ENCODE measurements at places on chromosomes 12 and 14.

DNA sequence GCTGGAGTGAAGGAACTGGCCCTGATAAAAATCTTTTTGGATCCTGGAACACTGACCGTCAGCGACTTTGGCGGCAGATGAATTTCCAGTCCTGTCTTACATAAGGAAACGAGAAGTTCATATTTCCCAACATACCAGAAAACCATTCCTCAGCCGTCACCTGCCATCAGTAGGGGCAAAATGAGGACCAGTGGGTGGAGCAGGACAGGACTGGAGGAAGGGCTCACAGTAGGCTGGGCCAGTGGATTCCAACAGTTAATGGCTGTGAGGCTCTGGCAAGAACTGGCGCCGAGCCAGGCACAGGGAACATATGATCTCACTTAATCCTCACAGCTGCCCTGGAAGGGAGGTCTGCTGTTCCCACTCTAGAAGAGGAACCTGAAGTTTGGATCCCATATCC is 67.2 kb upstream of the FAM181A start:
- DNase-seq = no peak

GRCh38 chr14:26761532-26761931 is 163.7 kb upstream of the NOVA1 start:
- DNase-seq = no peak

GRCh38 chr14:32607399-32607798 is 278.3 kb downstream of the AKAP6 start:
- no peak for DNase-seq

DNA sequence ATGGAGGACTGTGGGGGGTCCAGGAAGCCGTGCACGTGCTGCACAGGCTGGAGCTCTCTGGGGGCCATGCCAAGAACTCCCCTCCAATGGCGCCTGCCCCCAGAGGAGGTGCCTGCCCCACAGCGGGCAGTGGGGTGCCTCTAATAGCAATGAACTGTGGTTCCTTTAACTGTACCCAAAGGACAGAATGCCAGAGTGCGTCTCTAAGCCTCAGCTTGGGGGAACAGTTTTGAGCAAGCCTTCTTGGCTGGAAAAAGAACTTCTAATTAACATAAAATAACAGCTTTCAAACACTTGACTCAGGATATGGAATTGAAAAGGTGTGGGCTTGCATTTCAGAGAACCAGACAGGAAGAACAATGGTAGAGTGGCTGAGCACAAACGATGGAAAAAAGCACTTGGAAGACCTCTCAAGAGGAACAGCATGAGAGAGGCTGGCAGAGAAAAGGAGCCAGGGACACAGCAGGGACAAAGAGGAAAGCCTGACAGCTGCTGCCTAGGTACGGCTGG is 195.6 kb downstream of the TTC7B start:
- DNase-seq = no peak

DNA sequence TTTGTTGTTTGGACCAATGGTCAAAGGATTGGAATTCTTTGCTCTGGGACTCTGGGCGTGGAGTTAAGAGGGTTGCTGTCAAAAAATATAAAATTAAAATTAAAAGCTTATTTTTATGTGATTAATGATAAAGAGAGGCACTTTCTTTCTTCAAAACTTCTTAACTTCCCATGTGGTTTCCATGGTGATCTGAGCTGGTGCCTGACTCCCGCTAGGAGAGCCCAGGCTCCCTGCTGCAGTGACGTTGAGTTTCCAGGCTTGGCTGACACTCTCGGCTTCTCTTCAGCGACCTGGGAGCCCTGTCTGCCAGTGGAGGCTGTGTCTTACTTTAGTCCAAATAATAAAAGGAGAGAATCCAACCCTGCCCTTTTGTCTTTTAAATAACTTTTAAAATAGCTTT is 84.4 kb downstream of the GALC start:
- no peak for DNase-seq

DNA sequence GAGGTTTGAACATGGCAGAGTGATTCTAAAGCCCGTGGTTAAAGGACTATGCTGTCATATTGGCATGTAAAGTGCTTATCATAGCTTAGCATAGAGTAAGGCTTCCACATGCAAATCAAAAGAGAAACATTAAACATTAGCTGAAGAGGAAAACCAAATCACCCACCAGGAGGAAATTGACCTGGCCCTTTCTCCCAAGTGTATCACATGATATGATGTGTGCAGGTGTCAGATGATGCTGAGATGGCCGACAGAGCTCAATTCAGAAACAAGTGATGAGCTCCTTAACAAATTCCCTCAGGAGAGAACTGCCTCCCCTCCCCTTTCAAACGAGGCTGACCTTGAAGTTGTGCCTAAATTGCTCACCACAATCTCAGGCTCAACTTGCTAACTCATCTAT is 217.1 kb upstream of the BTG1 start:
- no peak for DNase-seq

DNA sequence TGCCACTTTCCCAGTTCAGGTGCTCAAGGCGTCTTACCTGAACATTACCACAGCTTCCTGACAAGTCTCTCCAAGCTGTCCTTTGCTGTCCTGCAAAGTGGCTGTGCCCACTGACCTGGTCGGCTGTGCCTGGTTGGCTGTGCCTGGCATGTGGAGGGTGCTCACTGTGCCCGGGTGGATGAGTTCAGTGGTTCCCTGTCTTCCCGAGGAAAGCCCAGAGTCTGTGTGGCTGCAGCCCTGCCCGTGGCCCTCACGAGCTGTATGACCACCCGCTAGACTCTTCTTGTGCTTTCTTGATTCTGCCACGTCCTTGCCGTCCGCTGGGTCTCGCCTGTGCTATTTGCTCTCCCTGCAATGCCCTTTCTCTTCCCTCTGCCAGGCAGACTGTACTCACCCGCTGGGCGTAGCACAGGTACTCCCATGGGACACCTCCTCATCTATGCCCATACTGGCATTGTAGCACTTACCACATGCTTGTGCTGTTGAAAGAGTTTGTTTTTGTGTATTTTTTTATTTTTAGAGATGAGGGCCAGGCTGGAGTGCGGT is 95.9 kb downstream of the TSPAN9 start:
- no peak for DNase-seq

DNA sequence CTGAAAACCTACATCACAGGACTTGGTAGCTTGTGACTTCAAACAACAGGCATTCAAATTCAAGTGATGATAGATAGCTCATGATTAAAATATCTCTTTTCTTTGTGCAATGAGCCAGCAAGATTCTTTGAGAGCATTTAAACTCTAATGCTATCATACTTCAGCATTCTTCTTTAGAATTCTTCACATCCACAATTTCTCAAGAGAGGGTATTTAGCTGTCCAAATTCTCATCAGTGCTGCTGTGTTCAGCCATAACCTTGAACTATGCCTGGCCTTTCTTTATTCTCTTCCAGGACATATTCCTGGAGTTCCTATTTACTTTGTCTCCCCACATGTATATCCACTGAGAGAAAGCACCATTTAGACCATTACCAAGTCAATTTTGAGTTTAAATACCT is 321.1 kb downstream of the EGLN3 start:
- no peak for DNase-seq

DNA sequence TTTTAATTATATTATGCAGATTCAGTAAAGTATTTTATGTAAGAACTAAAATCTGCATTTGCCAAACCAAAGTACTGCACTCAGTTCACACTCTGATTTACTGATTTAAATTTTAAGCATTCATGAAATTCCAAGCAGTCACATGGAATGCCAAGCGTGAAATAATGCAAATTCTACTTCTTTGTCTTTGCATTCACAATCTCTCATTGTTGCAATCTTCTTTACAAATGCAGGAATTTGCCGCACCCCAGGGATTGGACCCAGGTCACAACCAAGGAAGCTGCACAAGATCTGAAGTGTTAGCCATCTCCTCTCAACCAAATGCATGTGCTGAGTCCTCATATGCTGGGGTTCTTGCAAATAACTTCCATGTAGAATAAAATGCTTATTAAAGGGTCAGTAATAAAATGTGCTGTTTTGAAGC is 71.9 kb downstream of the TUNAR start:
- DNase-seq = no peak

- no peak for DNase-seq
Measured at GRCh38 chr14:100703386-100704220, 23.1 kb upstream of the DLK1 start.

DNA sequence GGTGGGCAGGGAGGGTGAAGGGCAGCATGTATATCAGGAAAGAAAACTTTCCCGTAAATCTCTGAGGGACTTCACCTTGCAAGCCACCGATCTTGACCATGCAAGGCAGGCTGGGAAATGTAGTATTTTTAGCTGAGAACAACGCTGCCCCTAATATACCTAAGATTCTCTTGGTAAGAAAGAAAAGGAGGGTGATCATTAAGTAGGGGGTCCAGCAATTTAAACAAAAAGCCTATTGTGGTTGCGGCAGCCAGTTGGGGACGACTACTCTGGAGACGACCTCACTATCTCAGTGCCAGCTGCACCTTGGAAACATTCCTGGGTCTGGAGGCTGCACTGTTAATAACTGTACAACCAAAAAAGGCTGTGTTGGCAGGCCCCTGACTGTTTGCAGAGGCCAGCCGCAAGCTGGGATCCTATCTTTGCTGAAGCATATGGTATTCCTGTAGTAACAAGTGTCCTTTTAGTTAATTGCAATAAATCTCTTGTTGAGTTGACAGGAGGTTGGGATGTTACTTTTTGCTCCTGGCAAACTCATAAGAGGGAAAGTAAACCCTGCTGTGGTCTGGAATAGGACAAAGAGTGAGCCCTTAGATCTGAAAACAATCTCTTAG is 6.4 kb downstream of the APOLD1 start:
- DNase-seq = no peak

DNA sequence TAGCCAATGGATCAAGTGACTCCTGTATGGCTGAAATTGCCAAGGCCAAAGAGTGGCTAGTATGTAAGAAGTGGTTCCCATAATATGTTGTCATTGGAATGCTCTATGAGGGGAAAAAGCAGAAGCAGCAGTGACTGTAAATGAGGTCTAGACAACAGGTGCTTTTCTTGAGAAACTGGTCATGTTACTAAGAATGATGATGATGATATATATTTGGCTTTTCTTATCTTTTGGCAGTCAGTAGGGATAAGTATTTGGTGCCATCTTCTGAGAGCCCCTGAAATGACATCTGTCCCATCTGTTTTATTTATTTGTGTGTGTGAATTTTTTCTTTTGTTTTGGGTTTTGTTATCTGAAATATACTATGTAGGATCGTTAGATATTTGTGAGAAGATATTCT is 141.7 kb downstream of the SYT1 start:
- no peak for DNase-seq

- DNase-seq = no peak
Measured at GRCh38 chr12:102816816-102817434, 100.1 kb downstream of the PAH start.

DNA sequence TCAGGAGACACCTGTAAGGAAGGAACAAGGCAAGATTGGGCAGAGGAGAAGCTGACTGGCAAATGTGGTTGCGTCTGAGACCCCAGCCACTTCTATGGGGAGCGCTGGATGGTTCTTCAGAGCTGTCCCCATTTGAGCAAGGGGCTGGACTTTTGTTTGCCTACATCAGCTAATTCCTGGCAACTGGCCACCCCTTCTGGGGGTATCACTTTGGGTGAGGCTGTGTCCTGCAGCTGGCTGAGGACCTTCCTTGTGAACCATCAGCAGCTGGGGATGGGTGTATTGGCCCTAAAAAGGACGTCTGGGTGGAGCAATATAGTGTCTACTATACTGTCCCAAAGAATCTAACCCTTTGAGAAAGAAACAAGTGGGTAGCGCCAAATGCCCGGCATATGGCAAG is 23.6 kb downstream of the PPFIBP1 start:
- DNase-seq = no peak

GRCh38 chr12:62806244-62806836 is 128.6 kb downstream of the PPM1H start:
- DNase-seq = no peak

DNA sequence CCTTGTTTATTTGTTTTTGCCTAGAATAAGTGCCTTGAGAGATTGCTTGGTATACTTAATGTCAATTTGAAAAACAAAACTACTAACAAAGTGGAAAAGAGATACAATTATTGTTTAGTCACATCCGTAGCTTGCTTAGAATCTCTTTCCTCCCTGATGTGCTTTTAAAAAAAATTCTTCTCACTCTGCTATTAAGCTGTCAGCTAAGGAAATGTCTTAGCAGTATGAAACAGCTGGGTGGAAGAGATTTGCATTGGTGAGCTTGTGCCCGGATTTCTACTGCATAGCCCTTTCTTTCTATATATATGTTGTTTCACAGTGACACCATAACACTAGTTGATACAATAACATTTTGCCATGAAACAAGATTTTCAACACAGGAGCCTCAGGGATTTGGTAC is 229.4 kb upstream of the RGS6 start:
- DNase-seq = no peak

DNA sequence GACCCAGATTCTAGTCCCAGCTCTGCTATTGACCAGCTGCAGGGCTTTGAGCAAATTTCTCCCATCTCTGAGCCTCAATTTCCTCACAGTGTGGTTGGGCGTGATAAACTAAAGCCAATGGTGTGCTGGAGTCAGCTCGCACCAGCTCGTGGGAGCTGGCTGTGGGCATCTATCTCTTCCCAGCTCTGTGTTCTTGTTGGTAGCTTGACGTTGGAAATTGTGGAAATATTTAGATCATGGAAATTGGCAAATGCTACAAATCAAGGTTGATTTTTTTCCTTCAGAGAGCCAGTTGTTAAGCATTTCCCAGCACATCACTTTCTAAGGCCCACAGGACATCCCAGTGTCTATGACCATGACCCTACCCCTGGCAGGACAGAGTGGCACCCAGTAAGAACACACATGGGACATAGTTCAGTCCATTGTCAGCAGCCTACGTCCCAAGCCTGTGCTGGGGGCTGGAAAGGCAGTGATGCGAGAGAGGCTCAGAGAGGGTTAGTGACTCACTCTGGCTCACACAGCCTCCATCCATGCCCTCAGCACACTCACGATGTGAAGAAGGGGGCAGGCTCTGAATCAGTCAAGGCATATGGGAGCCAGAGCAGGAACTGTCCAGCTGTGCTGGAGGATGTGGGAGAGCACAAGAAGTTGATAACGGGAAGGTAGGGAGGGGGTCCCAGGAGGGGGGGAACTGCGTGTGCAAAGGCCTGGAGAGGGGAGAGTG is 77.6 kb downstream of the LGMN start:
- no peak for DNase-seq

- DNase-seq = no peak
Measured at GRCh38 chr14:74049876-74050495, 30.8 kb downstream of the BBOF1 start.

- no peak for DNase-seq
Measured at GRCh38 chr14:20278414-20278813, 27.3 kb downstream of the TTC5 start.

DNA sequence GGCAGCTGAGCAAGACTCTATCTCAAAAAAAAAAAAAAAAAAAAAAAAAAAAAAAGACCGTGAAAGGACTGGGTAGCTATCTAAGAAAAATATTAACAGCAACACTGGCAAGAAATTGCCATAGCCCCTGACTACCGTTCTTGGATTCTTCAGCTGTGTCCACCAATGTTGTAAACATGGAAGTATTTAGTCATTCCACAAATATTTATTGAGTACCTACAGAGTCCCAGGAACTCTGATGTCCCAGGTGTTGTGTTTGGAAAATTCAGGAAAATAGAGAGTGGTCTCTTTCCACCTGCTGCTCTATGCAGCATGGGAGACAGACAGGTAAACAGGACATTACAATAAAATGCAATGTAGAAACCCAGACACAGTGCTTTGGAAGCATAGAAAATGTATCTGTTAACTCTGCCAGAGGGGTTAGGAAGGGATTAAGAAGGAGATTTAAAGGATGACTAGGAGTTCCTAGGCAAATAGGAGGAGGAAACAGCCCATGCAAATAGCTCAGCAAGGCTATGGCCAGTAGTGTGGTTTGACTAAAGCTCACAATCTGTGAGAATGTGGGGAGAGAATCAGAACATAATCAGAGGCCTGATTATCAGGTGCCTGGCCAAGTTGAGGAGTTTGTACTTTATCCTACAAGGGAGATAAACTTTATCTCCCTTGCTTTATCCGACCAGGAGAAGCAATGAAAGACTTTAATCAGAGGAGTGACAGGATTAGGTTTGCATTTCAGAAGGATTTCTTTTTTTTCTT is 2.1 kb upstream of the DLST start:
- no peak for DNase-seq

Data from stimulated activated CD4-positive, alpha-beta T cell treated with anti-CD3 and anti-CD28 coated beads, TNF-alpha, amount 100 ng/mL, for 1 hour (primary cell).